Naive thymus-derived CD8-positive, alpha-beta T cell (primary cell): ENCODE measurements at places on chromosomes 2 and 18.

GRCh38 chr2:47174733-47175361 is 19.7 kb upstream of the STPG4 start:
- H3K36me3 ChIP-seq, result peaks cover 2% of the 10 kb centered on the region
- peak overlapping the region; percentile 92 for H3K4me3 ChIP-seq
- H3K4me1 ChIP-seq, result peaks cover 65% of the 10 kb centered on the region
- peak overlapping the region; percentile 95 for H3K27ac ChIP-seq
- H3K27me3 ChIP-seq, result no peaks in the 10 kb centered on the region
- peak; percentile 45 for DNase-seq

- no peak overlapping the region for H3K27ac ChIP-seq
- peaks cover 13% of the 10 kb centered on the region for H3K4me1 ChIP-seq
- peaks cover 43% of the 10 kb centered on the region for H3K36me3 ChIP-seq
- H3K27me3 ChIP-seq, result no peaks in the 10 kb centered on the region
- H3K4me3 ChIP-seq, result no peak overlapping the region
- no peak for DNase-seq
These were observed 39.2 kb downstream of the MREG start for GRCh38 chr2:215973954-215974699.

- H3K27me3 ChIP-seq, result no peaks in the 10 kb centered on the region
- H3K36me3 ChIP-seq, result no peaks in the 10 kb centered on the region
- H3K27ac ChIP-seq, result no peak overlapping the region
- H3K4me3 ChIP-seq, result no peak overlapping the region
These were observed 12.5 kb upstream of the INPP4A start for GRCh38 chr2:98432145-98432544.

DNA sequence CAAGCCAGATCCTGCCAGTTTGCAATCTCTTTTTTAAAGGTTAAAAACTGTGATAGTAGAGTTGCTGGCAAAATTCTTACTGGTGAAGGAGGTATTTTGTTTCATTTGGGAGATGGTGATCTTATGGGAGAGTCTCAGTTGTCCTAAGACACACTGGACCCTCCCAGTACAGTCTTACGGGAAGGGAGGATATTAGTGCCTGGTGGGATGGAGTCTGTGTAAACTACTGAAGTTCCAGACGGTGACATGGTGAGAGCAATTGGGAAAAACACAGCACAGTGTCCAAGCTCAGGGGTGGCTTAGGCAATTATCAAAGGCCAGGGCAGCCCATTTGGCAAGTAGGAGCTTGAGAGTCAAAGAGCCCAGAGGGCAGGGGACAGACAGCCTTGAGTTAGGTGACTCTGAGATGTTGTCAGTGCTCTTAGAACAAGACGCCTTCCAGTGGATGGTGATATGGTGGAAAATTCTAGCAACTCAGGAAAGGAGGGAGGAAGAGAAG is 143.7 kb upstream of the CCDC68 start:
- H3K27me3 ChIP-seq, result peaks cover 10% of the 10 kb centered on the region
- no peak overlapping the region for H3K27ac ChIP-seq
- no peak overlapping the region for H3K4me3 ChIP-seq
- H3K36me3 ChIP-seq, result no peaks in the 10 kb centered on the region
- DNase-seq, result no peak

DNA sequence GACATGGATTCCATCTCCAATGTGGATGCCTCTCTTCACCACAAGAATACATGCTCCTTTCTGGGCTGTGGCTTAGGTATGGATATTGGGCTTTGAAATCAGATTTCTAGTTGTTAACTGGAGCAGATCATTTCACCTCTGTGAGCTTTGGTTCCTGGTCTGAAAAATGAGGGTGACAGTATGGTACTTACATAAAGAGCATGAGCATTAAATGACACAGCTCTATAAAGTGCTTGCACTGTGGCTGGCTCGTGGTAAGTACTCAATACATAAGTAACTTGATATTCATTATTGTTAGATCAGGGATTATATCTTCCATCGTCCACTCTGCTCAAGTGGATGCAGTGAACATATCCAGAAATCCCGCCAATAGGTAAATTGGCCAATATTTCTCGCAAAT is 33.4 kb downstream of the ARHGAP25 start:
- H3K27ac ChIP-seq, result peak overlapping the region; percentile 100
- peaks cover 95% of the 10 kb centered on the region for H3K4me1 ChIP-seq
- DNase-seq, result no peak
- peak overlapping the region; percentile 92 for H3K4me3 ChIP-seq

DNA sequence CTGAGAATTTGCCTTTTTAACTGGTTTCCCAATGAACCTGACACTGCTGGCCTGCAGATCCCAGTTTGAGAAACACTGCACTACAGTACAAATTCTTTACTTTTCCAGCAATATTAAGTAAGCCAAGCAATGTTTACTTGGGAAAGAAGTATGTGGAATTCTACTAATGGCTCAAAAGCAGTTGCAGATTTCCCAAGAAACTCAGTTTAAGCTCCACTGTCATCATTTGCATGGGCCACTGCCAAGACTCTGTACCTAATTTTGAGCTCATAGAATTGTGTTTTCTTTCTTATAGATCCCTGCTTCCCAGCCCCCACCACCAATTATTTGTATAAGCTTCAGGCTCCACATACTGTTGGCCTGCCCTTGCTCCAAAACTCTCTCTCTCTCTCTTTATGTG is 676.1 kb downstream of the RNF144A start:
- no peak overlapping the region for H3K27ac ChIP-seq
- H3K27me3 ChIP-seq, result no peaks in the 10 kb centered on the region
- no peak overlapping the region for H3K4me3 ChIP-seq

GRCh38 chr2:58137221-58137620 is 90.6 kb downstream of the VRK2 start:
- no peak overlapping the region for H3K27ac ChIP-seq
- peaks cover 39% of the 10 kb centered on the region for H3K36me3 ChIP-seq
- H3K4me3 ChIP-seq, result no peak overlapping the region
- no peaks in the 10 kb centered on the region for H3K27me3 ChIP-seq

DNA sequence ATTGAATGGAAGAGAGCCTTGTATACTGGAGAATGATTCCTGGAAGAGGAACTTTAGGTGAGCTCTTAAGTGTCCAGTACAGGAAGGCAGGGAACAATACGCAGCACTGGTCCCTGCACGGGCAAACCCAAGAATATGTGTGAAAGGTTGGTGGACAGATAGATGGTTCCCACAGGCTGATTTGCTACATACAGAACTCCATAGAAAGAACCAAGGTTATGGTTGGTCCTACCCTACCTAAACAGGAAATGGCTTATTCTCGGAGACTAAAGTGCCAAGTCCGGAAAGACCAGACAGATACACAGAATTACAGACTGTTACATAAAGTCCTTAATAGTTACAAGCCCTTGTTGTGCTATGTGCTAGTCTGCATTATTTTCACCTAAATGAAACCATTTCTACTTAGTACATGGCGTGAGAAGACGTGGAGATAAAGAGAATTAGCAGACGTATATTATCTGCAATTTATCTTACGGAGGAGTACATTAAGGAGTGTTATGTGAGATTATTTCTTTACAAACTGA is 1.2 kb downstream of the REV1 start:
- H3K4me1 ChIP-seq, result peaks cover 55% of the 10 kb centered on the region
- DNase-seq, result no peak
- H3K27ac ChIP-seq, result peak overlapping the region; percentile 98
- H3K36me3 ChIP-seq, result no peaks in the 10 kb centered on the region

- no peak overlapping the region for H3K27ac ChIP-seq
- peaks cover 12% of the 10 kb centered on the region for H3K36me3 ChIP-seq
- peaks cover 59% of the 10 kb centered on the region for H3K27me3 ChIP-seq
- DNase-seq, result no peak
- H3K4me3 ChIP-seq, result no peak overlapping the region
These were observed 57.6 kb upstream of the ZNF532 start for GRCh38 chr18:58806826-58807714.

GRCh38 chr2:110869472-110870446 is 137.4 kb downstream of the ACOXL start:
- H3K27me3 ChIP-seq, result no peaks in the 10 kb centered on the region
- peaks cover 64% of the 10 kb centered on the region for H3K4me1 ChIP-seq
- DNase-seq, result no peak
- peak overlapping the region; percentile 82 for H3K27ac ChIP-seq
- no peak overlapping the region for H3K4me3 ChIP-seq
- no peaks in the 10 kb centered on the region for H3K36me3 ChIP-seq

DNA sequence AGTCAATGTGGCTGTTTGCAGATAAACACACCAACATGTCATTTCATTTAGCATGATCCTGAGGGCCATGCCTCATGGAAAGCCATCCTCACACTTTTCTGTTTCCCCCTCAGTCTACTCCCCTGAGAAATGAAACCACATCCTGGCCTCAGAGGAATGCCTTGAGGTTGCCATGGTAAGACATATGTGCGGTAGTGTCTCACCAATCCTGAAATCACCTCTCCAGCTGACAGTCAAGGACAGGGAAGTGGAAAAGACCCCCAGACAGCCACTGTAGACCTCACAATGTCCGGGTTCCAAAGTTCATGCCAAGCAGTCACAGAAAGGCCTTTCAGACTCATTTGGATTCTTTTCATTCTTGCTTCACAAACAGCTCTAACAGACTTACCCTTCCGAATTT is 175.2 kb upstream of the PKDCC start:
- H3K27ac ChIP-seq, result no peak overlapping the region
- H3K36me3 ChIP-seq, result no peaks in the 10 kb centered on the region
- H3K4me1 ChIP-seq, result peaks cover 4% of the 10 kb centered on the region
- no peak for DNase-seq
- H3K4me3 ChIP-seq, result no peak overlapping the region

- no peaks in the 10 kb centered on the region for H3K36me3 ChIP-seq
- H3K4me1 ChIP-seq, result peaks cover 58% of the 10 kb centered on the region
- no peak overlapping the region for H3K27ac ChIP-seq
- H3K27me3 ChIP-seq, result no peaks in the 10 kb centered on the region
- no peak for DNase-seq
These were observed 918 bp downstream of the EIF5B start for GRCh38 chr2:99338029-99338585.

- peak overlapping the region; percentile 92 for H3K4me3 ChIP-seq
- H3K27me3 ChIP-seq, result no peaks in the 10 kb centered on the region
- peaks cover 18% of the 10 kb centered on the region for H3K36me3 ChIP-seq
- H3K27ac ChIP-seq, result peak overlapping the region; percentile 90
- peaks cover 18% of the 10 kb centered on the region for H3K4me1 ChIP-seq
These were observed 575 bp downstream of the TMEM150A start for GRCh38 chr2:85601771-85602475.

DNA sequence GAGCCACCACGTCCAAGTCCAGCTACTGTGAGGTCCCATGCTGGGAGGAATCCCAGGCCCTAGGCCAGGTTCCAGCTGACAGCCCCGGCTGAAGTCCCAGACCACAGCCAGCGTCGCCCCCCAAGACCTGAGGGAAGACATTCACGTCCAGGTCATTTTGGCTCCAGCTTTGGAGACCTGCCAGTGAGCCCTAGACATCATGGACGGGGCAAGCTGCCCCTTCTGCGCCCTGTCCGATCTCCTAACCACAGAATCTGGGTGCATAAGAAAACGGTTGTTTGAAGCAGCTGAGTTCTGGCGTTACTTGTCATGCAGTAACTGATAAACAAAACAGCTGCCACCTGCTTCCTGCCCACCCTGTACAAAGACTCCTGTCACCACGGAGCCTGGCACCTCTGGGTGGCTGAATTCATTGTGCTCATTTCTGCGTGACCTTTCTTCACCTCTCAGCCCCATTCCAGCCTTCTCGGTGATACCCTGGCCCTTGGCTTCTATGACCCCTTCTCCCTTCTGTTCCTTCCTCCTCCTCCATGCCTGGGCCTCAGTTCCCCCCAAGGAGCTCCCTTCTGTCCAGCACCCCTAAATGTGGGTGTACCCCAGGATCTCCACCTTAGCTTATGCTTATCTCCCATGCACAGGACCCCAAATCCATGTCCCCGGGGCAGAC is 72.6 kb upstream of the SMAD7 start:
- peaks cover 8% of the 10 kb centered on the region for H3K27me3 ChIP-seq
- H3K4me3 ChIP-seq, result no peak overlapping the region
- no peaks in the 10 kb centered on the region for H3K36me3 ChIP-seq
- H3K4me1 ChIP-seq, result peaks cover 3% of the 10 kb centered on the region

DNA sequence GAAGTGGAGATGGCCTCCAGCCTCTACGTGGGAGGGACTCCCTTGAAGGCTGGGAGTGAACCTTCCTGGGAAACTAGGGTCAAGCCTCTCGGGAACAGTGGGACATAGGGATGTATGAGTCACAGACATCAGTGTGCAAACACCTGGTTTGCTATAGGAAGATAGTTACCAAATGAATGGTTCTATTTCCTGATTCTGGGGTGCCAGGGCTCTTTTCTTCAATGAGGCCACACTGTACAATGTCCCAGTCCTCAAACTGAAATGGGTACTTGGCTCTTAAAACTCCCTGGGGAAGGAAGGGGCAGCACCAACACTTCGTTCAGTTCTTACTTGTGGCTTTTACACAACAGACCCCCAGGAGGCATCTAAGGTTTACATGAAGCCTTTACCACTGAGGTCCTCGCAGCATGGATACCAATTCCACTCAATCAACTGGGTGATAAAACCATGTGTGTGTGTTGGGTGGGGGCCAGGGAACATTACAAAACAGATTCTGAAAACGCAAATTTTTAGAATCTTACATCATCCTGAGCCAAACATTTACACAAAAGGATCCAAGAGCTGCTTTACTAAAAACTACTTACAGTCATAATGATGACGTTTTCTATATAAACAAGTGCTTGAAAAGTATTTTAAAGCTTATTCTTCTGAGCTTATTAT is 10.4 kb downstream of the ERFE start:
- DNase-seq, result no peak
- H3K27ac ChIP-seq, result no peak overlapping the region
- H3K27me3 ChIP-seq, result peaks cover 7% of the 10 kb centered on the region
- no peak overlapping the region for H3K4me3 ChIP-seq
- H3K4me1 ChIP-seq, result no peaks in the 10 kb centered on the region

- H3K27ac ChIP-seq, result peak overlapping the region; percentile 94
- no peak for DNase-seq
- no peaks in the 10 kb centered on the region for H3K27me3 ChIP-seq
- peak overlapping the region; percentile 71 for H3K4me3 ChIP-seq
- no peaks in the 10 kb centered on the region for H3K36me3 ChIP-seq
These were observed 88.4 kb upstream of the STK17B start for GRCh38 chr2:196259507-196260481.

- H3K27me3 ChIP-seq, result no peaks in the 10 kb centered on the region
- no peaks in the 10 kb centered on the region for H3K4me1 ChIP-seq
- H3K4me3 ChIP-seq, result no peak overlapping the region
- DNase-seq, result no peak
- H3K36me3 ChIP-seq, result no peaks in the 10 kb centered on the region
These were observed 363.4 kb upstream of the SOX11 start for GRCh38 chr2:5328826-5329225.

- no peak overlapping the region for H3K4me3 ChIP-seq
- H3K4me1 ChIP-seq, result peaks cover 7% of the 10 kb centered on the region
- peaks cover 19% of the 10 kb centered on the region for H3K36me3 ChIP-seq
- H3K27me3 ChIP-seq, result no peaks in the 10 kb centered on the region
- no peak overlapping the region for H3K27ac ChIP-seq
- DNase-seq, result no peak
These were observed 23.1 kb downstream of the DDX1 start for GRCh38 chr2:15614545-15615300.
